ENCODE measurements at places on chromosomes 12 and 14.

DNA sequence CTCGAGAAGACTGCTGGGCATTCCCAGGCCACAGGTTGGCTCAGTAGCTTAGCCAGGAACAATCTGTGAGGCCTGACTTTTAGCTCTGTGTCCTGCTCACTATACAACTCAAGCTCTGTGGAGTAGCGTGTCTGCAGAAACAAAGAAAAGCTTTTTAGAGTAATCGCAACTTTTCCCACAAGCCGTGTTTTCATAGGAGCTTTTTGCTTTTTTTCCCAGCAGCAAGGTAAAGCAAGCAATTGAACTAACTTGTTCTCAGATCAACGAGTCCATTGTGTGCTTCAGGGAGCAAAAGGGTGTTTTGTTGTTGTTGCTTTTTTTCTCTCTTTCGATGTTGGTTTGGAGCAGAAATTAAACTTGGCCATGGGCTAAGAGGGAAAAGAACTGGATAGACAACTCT lies 97.3 kb upstream of the BCL2L14 start:
- no peak for DNase-seq

- no peak for DNase-seq
These were observed 35.4 kb upstream of the LTA4H start for GRCh38 chr12:96070670-96071279.

- no peak for DNase-seq
These were observed 71.5 kb upstream of the DCD start for GRCh38 chr12:54719691-54720090.

- DNase-seq, result no peak
These were observed 111.3 kb downstream of the AEBP2 start for GRCh38 chr12:19550626-19551025.

- no peak for DNase-seq
These were observed 21.8 kb downstream of the PLXNC1 start for GRCh38 chr12:94169966-94170689.

GRCh38 chr14:45048385-45048784 lies 35.5 kb upstream of the PRPF39 start:
- no peak for DNase-seq

DNA sequence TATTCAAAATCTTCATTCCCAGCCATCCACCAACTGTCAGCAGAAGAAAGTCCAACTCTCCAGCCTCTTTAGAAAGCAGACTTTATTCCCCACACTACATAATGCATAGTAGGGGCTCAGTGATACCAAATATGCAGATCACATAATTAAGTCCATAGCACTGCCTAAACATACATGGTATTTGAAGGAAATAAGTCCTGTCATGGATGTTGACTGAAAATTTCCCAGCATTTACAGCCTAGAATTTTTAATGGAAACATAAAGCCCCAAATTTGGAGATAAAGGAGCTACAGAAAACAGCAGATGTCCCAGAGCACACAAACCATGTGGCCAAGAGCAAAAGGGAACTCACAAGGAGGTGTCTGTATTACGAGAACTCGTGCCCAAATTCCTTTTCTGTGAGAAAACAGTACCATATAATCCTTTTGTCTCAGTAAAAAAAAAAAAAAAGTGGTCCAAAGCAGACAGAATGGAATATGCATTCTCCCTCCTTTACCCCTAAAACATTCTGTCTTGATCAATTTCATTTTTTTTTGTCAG lies 920.5 kb downstream of the NRXN3 start:
- no peak for DNase-seq

DNA sequence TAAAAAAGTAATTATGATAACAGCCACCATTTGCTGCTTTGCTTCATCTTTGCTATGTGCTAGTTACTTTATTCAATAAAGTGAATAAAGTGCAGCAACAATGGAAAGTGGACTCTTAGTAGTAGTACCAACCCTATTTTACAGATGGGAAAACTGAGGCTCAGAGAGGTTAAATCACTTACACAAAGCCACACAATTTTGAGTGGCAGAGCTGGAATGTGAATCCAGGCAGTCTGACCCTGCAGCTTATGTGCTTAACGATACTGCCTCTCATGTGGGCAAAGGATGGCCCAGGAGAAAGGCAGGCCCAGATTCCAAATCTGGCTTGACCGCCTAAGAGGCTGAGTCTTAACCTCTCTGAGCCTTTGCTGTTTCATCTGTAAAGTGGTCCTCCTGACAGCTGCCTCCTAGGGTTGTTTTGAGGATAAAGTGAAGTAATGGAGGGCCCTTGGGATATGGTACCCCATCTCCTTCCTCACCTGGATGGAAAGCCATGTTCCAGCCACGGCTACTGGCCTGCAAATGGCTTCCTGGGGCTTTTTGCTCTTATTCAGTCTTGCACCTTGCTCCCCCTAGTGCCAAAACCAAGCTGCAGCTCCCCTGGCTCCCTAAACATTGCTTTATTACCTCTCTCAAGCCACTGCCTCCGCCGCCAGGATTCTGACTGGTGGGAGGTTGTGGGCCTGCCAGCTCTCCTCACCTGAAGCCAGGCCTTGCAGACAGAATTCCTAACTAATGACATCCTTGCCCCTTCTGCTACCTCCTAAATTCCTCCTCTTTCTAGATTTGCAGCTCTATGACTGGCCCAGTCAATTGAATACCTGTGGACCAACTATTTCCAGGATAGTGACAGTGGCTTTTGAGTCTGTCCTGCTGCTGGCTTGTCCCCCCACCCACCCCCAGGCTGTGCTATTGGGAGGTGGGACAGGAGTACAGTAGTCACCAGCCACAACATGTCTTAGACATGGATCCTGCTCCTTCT lies 283.3 kb upstream of the PWP1 start:
- DNase-seq, result peak; percentile 58

DNA sequence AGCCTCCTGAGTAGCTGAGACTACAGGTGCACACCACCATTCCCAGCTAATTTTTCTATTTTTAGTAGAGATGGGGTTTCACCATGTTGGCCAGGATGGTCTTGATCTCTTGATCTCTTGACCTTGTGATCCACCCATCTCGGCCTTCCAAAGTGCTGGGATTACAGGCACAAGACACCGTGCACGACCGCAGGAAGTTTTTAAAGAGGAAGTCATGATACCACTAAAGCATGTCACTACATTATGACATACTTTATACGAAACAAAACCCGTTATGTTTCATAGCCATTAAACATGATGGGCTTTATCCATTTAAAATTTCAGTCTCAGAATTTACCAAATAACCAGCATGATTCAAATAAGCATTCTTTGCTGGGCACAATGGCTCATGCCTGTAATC lies 83.8 kb upstream of the DUSP6 start:
- DNase-seq, result no peak

GRCh38 chr14:54902521-54903420 lies at the start of gene GCH1:
Gene GCH1 (minus strand): TSS chr14:54902826. CDS start chr14:54902663, 163 bp downstream.
- DNase-seq, result peak; percentile 76

- DNase-seq, result no peak
These were observed 42.1 kb downstream of the INTS13 start for GRCh38 chr12:26895672-26896071.

GRCh38 chr14:101361044-101361443 lies 200.3 kb upstream of the DIO3 start:
- no peak for DNase-seq

GRCh38 chr14:27049701-27050100 lies 451.9 kb upstream of the NOVA1 start:
- no peak for DNase-seq

DNA sequence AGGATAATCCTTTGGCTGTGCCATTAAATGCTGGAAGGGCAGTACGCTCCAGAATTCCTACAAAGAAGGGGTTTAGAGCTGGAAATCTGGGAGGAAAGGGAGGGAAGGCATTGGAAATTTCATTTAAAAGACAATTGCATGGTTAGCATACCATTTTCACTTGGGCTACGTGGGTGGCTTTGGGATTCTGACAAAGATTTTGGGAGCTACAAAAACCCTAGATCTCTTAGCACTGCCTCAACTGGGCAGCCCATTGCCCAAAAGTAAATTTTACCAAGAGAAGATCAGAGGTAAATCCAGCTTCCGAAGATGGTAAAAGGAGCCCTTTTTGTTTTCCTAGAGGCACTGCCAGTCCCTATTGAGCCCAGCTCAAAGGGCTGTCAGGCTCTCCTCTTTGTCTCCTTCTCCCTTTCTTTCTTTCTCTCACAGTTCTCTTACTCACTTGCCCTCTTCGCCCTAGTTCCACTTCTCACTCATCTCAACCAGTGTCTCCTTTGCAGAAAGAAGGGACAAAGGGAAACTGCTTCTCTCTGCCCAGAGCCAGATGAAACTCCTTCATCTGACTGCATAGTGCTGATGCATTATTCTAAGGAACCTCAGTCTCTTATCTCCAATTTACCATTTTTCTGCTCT lies 125.4 kb upstream of the PLEKHA5 start:
- DNase-seq, result no peak

DNA sequence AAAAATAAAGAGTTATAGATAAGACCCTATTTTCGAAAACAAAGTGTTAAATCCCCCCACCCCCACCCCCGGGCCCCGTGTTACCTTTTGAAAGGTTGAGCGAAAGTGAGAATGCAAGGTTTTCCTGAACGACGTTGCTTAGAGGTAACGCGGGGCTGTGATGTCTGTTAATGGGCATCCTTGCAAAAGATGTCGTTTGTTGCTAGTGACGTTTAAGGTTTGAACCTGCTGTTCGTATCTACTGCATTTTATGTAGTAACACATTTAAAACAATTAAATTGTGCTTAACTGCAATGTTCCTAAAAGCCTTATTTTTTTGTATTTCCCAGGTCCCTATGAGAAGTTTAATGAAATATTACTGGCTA lies 1.2 kb downstream of the CPSF6 start:
- peak; percentile 60 for DNase-seq

GRCh38 chr12:55694188-55694515 lies 13.6 kb downstream of the ITGA7 start:
- DNase-seq, result no peak

GRCh38 chr14:34043627-34044372 lies 92.9 kb upstream of the EGLN3 start:
- DNase-seq, result peak; percentile 77

- DNase-seq, result no peak
These were observed 115.7 kb downstream of the DIO2 start for GRCh38 chr14:80095623-80096022.

- no peak for DNase-seq
These were observed 18.6 kb downstream of the GNS start for GRCh38 chr12:64740646-64741045.

GRCh38 chr12:91985002-91985787 lies 160.5 kb downstream of the BTG1 start:
- no peak for DNase-seq

GRCh38 chr12:105552056-105552455 lies 221.6 kb downstream of the C12orf75 start:
- DNase-seq, result no peak

- peak; percentile 71 for DNase-seq
These were observed 7.7 kb upstream of the PPTC7 start for GRCh38 chr12:110590806-110591326.

DNA sequence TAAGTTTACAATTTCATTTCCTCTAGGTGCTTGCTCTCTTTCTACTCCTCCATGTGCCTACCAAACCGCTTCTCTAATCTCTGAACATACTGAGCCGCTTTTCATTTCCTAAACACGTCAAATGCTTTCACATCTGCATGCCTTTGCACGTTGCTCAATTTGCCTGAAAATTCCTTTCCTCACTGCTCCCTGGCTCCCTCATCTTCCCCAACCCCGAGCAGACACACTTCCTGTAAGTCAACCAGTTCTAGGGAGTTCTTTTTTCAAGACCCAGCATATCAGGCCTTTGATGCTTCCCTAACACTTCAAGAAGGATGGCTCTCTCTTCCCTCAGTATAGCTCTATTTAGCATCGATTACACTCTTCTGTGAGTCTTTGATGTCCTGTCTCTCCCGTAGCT lies 50.3 kb downstream of the LMO3 start:
- no peak for DNase-seq

GRCh38 chr14:98901511-98902205 lies 370.3 kb downstream of the BCL11B start:
- no peak for DNase-seq

- no peak for DNase-seq
These were observed 47.8 kb downstream of the PEBP1 start for GRCh38 chr12:118183711-118184110.

- DNase-seq, result no peak
These were observed 208.6 kb downstream of the SLC38A4 start for GRCh38 chr12:46617167-46617566.

- DNase-seq, result no peak
These were observed 30.7 kb upstream of the BCL7A start for GRCh38 chr12:121990692-121991603.

GRCh38 chr12:69338120-69338859 lies 9.9 kb upstream of the LYZ start:
- no peak for DNase-seq

GRCh38 chr14:64364907-64365306 lies 23.2 kb upstream of the MTHFD1 start:
- DNase-seq, result no peak

DNA sequence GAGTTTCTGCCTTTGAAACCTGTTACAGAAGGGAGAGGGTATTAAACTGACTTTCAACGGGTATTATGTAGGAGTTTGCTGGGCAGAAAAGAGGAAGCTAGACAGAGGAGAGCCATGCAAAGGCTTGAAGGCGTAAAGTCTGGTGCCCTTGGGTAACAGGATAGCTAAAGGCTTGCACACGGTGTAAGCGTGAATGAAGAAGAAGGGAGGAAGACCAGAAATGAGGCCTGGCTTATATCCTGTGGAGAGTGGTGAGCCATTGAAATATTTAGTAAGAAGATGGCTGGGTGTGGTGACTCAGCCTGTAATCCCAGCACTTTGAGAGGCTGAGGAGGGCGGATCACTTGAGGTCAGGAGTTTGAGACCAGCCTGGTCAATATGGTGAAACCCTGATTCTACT lies 22.6 kb downstream of the SUDS3 start:
- DNase-seq, result no peak

- DNase-seq, result no peak
These were observed 51.4 kb downstream of the FBXW8 start for GRCh38 chr12:116962197-116962596.

- no peak for DNase-seq
These were observed 155.1 kb upstream of the PRICKLE1 start for GRCh38 chr12:42744539-42745182.

GRCh38 chr14:99915305-99916090 lies 122.3 kb downstream of the EML1 start:
- DNase-seq, result no peak

- DNase-seq, result no peak
These were observed 1.7 kb upstream of the NEK9 start for GRCh38 chr14:75128596-75128990.

DNA sequence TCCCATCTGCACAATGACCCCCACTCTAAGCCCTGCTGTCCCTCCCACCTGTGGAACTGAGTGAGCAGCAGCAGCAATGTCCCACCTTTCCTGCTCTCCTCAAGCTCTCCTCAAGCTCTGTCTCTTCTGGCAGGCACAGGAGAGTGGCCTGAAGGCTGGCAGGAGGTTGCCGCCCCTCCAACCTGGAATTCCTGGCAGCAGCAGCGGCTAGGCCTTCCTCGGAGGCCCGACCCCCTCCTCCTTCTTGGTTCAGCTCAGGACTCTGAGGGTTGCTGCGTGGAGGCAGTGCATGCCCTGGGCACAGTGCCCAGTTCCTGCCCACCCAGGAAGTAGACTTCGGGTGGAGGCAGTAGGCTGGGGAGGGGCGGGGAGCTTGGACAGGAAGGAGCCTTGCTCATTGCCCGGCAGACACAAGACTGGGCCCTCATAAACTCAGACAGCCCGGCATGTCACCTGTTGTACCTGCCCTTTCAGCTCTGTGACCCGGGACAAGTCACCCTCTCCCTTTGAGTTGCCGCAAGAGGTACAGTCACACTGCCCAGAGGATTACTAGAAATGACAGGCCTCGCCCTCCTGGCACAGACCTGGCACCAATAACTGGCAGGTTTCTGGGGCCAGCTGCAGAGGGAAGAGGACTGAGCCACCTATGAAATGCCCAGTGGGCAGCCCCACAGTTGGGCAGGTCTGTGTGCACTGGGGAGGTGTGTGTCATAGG lies 2.1 kb upstream of the SERPINA1 start:
- no peak for DNase-seq
